Posterior vena cava (tissue), 2 donors: ENCODE measurements at places on chromosomes 1 and 21. TPM values are rescaled to one million over a fixed set of nuclear protein-coding genes. Genes with fewer than 3 reads are reported as not detected.
A peak's percentile ranks its signal among the peaks of the same experiment; 100 is the strongest.

- no peak for DNase-seq
Measured at GRCh38 chr1:106254748-106255147, 801.7 kb upstream of the PRMT6 start.

- DNase-seq, result no peak
Measured at GRCh38 chr1:56970280-56970679, 4.5 kb upstream of the C8B start.

DNA sequence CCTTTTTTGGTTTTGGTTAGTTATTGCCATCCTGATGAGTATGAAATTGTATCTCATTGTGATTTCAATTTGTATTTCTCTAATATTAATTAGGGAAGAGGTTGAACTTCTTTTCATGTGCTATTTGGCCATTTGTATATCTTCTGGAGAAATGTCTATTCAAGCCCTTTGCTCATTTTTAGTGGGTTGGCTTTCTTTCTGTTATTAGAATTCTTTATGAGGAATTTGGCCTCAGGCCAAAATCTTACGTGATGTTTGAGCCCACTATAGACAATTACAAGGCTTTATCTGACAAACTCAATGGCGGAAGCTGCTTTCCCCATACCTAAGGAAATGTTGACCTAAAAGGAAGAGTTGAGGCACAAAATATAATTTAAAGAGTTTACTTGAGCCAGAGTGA lies 32.9 kb downstream of the IVNS1ABP start:
- DNase-seq, result no peak

GRCh38 chr1:17642169-17642568 lies 102.7 kb downstream of the ARHGEF10L start:
- no peak for DNase-seq

DNA sequence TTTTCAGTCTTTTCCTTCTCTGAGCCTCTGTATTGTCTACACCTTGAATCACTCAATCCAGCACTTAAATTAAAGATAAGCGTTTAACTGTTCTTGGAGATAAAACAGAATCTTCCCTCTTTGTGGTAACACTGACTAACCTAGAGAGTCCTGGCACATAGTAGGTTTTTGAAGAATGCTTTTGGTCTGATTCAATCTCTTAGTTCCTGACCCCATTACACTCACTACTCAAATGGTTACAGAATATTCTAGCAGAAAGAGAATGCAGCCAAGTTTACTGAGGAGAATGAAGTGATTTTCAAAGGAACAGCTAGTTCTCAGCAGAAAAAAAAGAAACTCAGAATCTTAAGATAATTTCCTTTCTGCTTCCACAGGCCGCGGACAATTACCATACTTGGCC lies 309.2 kb upstream of the PRMT6 start:
- no peak for DNase-seq

- DNase-seq, result no peak
Measured at GRCh38 chr1:2853711-2854110, 52.2 kb upstream of the TTC34 start.

DNA sequence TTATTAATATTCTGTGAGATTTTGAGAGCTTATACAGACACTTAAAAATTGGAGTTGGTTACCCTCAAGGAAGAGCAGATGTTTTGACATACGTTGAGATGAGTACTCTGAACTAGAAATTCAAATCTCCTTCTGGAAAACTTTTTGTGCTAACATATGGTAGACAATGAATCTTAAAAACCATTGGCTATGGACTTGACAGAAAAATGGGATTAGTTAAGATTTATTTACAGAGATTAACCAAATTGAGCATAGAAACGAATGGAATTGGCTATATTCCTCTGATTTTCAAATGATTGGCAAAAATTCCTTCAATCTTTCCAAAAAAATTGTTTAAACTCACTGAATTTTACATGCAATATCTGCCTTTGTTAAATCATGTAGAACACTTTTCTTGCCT lies 1392.9 kb downstream of the BRINP3 start:
- DNase-seq, result no peak

- DNase-seq, result no peak
Measured at GRCh38 chr21:37263827-37264600, 3.1 kb downstream of the VPS26C start.

DNA sequence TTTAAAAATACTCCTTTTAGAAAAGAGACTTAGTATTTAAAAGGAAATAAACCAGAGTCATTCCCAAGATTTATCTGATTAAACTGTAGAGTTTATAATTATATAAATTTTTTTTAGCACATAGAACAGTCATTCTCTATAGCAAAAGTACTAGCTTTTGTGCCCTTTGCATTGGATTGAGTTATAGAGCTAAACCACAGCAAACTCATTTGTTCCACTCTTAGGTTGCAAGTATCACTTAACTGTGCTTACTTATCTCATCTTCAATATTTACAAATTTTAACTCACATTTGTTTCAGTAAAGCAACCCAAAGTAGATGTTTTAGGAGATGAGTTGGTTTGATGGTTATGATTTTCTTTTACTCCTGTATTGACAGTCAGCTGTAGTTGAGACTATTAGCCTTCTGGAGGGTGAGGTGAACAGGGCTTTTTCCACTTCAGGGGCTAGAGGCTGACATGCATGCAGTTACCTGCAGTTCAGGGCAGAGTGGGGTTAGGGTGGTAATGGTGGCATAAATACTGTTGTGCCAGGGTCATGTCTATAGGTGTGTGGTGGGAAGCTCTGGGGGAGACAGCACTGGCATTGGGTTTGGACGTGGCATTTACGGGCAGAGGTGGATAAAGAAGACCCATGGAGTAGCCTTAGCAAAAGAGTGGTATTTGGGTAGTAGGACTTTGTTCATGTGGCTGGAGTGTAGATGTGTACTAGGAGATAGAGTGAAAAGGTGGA lies 42.1 kb downstream of the DYRK1A start:
- no peak for DNase-seq

GRCh38 chr1:2788506-2789163 lies 12.9 kb downstream of the TTC34 start:
- DNase-seq, result peak; percentile 64

GRCh38 chr21:36478207-36478701 lies 1.7 kb downstream of the CLDN14 start:
- peak; percentile 50 for DNase-seq

GRCh38 chr21:26061437-26061836 lies 109.1 kb downstream of the APP start:
- DNase-seq, result no peak

GRCh38 chr1:219266524-219266923 lies 92.8 kb downstream of the LYPLAL1 start:
- no peak for DNase-seq

GRCh38 chr1:36433102-36433501 lies 17.1 kb downstream of the OSCP1 start:
- DNase-seq, result no peak

- no peak for DNase-seq
Measured at GRCh38 chr1:204041803-204042505, 31.0 kb upstream of the SOX13 start.

GRCh38 chr1:41296506-41296905 lies 54.4 kb upstream of the SCMH1 start:
- no peak for DNase-seq

GRCh38 chr21:39705849-39706248 lies 39.1 kb upstream of the IGSF5 start:
- no peak for DNase-seq

DNA sequence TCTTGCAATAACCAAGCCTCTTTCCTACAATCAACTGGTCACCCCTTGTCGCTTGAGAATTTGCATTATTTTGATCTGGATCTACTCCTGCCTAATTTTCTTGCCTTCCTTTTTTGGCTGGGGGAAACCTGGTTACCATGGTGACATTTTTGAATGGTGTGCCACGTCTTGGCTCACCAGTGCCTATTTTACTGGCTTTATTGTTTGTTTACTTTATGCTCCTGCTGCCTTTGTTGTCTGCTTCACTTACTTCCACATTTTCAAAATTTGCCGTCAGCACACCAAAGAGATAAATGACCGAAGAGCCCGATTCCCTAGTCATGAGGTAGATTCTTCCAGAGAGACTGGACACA lies 743 bp downstream of the GPR52 start:
- no peak for DNase-seq

DNA sequence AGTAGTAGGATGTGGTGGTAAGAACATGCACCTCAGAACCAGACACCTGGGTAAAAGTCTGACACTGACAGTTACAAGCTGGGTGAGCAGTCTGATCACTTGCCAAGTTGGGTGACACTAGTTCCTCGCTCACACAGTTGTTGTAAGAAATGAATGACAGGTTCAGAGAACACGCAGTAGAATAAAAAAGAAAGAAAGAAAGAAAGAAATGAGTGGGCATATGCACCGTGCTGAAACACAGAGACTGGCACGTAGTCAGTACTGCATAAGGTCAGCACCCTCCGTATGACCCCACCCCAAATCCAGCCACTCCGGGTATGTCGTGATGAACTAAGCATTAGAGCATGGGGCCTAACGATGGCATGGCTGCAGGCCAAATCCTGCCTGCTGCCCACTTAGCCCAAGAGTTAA lies 90.6 kb downstream of the GLUL start:
- DNase-seq, result no peak

- peak; percentile 32 for DNase-seq
Measured at GRCh38 chr1:34776911-34777310, 4.1 kb upstream of the GJB3 start.

DNA sequence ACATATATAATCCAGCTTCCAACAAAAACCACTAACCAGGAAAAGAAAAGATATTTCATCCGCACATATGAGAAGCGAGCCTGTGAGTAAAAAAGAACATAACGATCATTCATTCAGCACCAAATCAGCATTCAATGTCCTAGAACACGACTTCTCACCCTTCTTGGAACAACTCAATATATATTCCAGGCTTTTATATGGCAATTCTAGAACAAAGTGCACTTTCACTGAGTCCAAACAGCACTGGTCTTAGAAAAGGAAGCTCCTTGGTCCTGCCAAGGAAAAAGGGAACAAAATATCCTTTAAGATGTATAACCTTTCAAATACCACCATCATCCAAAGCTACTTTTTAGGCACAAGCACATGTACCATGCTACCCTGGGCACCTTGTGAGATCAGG lies 44.5 kb downstream of the RPL5 start:
- no peak for DNase-seq

- no peak for DNase-seq
Measured at GRCh38 chr1:86018283-86018923, 138.2 kb downstream of the COL24A1 start.

DNA sequence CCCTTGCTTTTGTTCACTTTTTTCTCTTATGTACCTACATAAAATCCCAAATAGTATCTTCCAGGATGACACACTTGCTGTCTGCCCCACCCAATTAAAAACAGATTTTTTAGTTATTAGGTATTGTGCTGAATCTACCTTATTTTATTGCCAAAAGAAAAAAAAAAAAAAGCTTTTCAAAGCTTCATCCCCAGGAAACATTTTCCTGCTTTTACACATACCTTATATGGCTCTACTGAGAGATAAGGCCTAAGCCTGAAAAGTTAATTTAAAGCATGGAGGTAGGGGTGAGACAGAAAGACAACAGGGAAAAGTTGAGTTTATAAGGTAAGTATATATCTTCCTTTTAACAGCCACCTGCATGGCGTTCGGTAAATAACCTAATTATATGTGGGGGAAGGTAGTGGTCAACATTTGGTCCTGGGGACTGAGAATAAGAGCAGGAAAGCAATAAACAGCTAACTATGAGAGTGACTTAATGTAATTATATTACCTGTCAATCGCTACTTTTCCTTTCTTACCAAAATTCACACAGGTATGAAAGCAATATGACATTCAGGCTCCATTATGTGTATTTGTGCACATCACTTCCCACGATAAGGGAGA lies 54.6 kb upstream of the BOLA1 start:
- no peak for DNase-seq

GRCh38 chr1:201371276-201371675 lies 6.2 kb downstream of the TNNT2 start:
- no peak for DNase-seq

DNA sequence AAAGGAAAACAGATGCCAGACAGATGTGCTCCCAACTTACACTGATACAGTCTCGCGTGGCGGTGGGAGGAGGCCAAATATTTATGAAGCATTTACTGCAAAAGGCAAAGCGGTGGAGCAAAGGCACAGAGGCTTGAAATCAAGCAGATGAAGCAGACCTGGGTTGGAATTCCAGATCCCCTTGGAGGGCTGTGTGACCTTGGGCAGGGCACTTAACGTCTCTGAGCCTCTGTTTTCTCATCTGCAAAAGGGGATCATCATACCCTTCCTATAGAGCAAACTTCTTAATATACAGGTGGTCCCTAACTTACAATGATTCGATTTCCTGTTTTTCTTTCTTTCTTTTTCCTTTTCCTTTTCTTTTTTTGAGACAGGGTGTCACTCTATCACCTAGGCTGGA lies 54.1 kb downstream of the IGSF21 start:
- DNase-seq, result no peak

DNA sequence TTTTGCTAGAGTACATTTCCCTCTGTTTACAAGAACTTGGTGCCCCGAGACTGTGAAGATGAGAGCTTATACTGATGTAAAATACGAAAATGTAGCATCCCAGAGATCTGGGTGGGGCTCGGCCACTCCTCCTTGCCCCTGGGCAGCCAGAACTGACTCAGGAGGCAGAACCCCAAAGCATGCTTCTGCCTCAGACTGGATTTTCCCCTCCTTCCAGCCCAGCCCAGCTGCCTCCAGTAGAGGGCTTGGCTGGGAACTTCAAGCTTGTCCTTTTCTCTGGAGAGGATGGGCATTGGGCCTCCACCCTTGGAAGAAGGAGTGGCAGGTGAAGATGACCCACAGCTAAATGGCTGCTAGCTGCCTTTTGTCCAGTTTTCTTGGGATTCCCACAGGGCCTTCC lies 24.3 kb upstream of the BTG2 start:
- DNase-seq, result peak; percentile 64

DNA sequence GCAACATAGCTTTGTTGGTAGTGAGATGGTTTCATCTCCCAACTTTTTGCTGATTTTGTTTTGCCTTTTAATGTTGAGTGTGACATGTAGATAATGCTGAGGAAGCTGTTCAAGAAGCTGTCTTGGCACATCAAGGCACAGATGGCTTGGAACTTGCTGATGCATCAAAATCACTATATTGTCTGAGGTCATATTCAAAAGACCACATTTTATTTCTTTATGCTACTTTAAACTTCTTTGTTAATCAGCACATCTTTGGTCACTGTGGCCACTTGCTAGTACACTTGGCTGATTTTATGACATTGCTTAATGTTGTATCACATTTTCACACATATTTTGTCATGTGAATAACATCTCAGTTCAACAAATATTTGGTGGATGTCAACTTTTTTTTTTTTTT lies 87.1 kb upstream of the BCL10 start:
- DNase-seq, result no peak

The RHBDL2 gene
- total RNA-seq, result 1.2 TPM

The PTGS2 gene
- 9.3 TPM for total RNA-seq

The VHLL gene
- not detected for total RNA-seq

The OR2L2 gene
- total RNA-seq, result 0.09 TPM

The TDRD5 gene
- total RNA-seq, result not detected

The CHRNB2 gene
- not detected for total RNA-seq

The KRTAP10-3 gene
- total RNA-seq, result not detected

The RGSL1 gene
- not detected for total RNA-seq

The LCE3B gene
- not detected for total RNA-seq

The SPRR5 gene
- total RNA-seq, result not detected

The ATP6V0B gene
- total RNA-seq, result 77.4 TPM

The LDLRAD2 gene
- 0.28 TPM for total RNA-seq

The TCHH gene
- 0.14 TPM for total RNA-seq

The TRIM58 gene
- 4.1 TPM for total RNA-seq

The LCE2B gene
- total RNA-seq, result not detected

The PLPPR4 gene
- 1.3 TPM for total RNA-seq

The FMO2 gene
- total RNA-seq, result 42.3 TPM

The C1QB gene
- total RNA-seq, result 441 TPM
